Retina (tissue), 1 donor: ENCODE measurements at places on chromosomes 11 and 22.
A peak's percentile ranks its signal among the peaks of the same experiment; 100 is the strongest.

- DNase-seq: peak; percentile 18
Measured at GRCh38 chr11:128926000-128926399, 16.7 kb downstream of the TP53AIP1 start.

DNA sequence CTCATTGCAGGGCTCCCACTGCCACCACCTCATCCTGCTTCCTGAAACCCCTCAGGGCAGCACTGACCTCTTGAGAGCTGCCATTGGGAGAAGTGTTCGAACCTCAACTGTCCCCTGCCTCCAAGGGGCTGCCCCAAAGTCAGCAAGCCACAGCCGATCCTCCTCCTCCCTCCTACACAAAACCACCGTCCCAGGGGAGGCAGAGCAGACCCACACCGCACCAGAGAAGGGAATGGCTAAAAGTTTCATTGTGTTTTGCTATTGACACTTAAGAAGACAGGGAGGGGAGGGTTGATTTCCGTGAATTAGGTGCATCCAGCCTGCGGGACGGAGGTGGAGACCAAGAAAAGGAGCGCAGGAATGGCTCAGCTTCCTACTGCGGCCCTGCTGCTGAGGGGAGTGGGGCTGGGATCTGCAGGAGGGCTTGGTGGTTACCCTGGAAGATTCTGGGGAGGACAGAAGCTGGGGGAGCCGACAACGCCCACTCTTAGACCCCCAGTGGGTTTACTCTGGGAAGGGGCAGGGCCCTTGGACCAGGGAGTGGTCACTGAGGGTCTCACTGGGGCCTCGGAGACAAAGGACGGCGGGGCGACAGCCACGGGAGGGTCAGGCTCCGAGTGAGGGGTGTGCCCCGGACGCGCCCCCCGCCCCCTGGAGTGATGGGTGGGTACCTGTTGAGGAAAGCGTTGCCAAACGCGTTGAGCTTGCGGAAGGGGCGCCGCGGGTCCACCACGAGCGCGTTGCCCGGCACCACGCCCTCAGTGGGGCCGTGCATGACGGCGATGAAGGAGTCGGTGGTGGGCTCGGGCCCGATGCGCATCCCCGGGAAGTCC, 815 bp downstream of the EHD1 start:
- no peak for DNase-seq

GRCh38 chr22:44723801-44724200, 21.8 kb downstream of the PRR5 start:
- no peak for DNase-seq

DNA sequence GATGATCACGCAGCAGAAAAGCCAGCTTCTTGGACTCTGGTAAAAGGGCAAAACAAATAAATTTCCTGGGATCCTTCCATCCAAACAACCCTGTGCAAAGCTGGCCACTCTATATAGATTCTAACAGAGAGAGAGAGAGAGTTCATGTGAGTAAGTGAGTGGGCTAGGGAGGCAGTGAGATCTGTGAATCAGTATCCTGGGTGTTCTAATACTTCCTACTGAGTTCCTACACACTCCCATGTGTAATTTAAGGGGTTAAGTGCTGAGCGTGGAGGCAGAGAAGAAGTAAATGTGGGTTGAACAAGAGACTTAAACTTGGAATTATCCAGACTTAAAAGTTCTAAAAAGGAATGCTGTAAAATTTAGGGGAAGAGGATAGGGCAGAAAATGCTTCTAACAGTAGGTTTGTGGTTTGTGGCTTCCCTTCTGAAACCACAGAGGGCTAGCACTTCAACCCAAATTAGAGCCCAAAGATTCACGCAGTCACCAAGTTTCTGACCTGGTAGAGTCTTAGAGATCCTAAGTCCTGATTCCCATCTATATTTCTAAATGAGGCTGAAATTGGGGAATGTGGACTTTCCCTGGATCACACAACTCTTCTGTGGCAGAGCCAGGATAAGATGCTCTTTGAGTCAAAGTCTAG, 413.9 kb downstream of the TENM4 start:
- DNase-seq: no peak

DNA sequence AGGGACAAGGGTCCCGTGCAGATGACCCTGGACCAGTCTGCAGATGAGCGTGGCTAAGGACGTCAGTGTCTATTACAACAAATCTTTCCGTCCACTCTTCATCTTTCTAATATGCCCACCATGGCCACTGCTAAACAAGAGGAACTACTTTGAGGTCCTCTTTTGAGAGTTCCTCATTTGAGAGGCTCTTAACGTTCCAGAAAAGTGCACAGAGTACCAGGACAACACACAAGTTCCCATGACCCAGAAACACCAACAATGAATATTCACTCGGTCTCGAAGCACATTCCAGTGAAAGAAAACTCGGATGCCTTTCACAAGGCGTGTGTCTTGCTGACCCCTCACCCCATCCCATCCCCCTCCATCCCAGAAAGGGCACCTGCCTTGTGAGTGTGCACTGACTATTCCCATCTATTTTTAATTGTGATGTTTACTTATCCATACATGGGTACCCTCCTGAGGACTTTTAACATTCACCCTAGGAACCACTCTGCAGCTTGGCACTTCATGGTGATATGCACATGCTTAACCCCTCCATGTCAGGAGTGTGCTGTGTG, 157.0 kb downstream of the SHANK2 start:
- DNase-seq: no peak

- no peak for DNase-seq
Measured at GRCh38 chr11:80280737-80281136, 839.9 kb upstream of the TENM4 start.

DNA sequence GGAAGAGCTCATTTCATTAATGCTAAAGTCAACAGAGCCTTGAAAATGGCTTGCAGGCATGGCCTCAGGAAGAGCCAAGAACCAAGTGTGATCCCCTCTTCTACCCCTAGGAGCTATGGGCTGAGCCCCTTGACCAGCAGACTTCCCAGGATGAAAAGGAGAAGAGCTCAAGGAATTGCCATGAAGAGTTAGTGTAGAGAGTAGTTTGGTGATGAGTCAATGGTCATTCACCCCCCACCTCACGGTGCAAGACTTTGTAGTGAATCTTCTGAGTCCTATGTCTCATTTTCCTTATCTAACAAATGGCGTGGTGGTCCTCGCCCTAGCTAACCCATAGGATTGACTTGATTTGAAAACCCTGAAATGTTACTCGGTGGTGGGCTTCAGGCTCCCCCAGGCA, 422.4 kb upstream of the CADM1 start:
- DNase-seq: no peak

- DNase-seq: no peak
Measured at GRCh38 chr11:65898656-65899355, 1.4 kb downstream of the FOSL1 start.

DNA sequence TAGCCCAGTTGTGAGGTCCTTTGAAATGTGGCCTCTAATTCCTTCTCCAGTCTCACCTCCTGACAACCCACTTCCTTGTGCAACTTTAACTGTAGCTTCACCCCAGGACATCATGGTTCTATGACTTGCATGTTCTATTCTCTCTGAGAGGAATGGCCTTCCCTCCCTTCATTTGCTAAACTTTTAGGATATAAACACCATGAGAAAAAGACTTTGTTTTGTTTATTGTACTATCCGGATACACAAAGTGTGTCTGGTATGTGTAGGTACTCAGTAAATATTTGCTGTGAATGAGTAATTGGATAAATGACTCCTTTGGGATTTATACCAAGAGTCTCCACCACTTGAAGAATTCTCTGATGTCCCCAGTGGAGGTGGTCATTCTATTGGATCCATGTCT, 547.6 kb downstream of the INSC start:
- DNase-seq: no peak
